Natural killer cell treated with Interleukin-12 subunit alpha and Interleukin-12 subunit beta and Interleukin-15 and Interleukin-18, amount 100 ng/mL, for 72 hours (primary cell): ENCODE measurements at places on chromosomes 3 and 15. TPM values are rescaled to one million over a fixed set of nuclear protein-coding genes. Genes with fewer than 3 reads are reported as not detected.

Gene RFX7
- total RNA-seq, result 28.1 TPM

Gene EPHB3
- total RNA-seq, result not detected

Gene CSTA
- not detected for total RNA-seq

Gene CCDC39
- not detected for total RNA-seq

Gene PROK2
- total RNA-seq, result not detected

Gene CYP1A1
- 4.6 TPM for total RNA-seq

- no peak for DNase-seq
Observed at GRCh38 chr15:31252171-31252785, 74.4 kb upstream of the KLF13 start.

GRCh38 chr15:58490086-58490887 is 58.5 kb downstream of the LIPC start:
- no peak for DNase-seq

DNA sequence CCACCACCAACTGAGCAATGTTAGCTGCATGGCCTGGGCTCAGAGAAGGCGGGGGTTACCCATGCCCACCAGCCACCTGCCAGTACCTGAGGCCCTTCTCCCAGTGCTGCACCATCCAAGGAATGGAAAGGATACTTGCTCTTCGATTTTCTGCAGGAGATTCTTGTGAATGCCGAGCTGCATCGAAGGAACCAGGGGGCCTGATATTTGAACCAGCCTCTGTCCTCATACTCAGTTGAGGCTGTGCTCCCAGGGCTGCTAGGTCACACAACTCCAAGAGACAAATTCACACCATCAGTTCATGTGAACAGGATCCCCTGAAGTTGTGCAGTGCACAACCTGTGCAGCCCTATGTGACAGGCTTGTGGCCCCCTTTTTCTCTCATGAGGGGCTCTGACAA is 18.0 kb downstream of the PLA2G4F start:
- DNase-seq, result no peak

GRCh38 chr3:193743702-193744047 is 150.7 kb downstream of the OPA1 start:
- DNase-seq, result no peak

DNA sequence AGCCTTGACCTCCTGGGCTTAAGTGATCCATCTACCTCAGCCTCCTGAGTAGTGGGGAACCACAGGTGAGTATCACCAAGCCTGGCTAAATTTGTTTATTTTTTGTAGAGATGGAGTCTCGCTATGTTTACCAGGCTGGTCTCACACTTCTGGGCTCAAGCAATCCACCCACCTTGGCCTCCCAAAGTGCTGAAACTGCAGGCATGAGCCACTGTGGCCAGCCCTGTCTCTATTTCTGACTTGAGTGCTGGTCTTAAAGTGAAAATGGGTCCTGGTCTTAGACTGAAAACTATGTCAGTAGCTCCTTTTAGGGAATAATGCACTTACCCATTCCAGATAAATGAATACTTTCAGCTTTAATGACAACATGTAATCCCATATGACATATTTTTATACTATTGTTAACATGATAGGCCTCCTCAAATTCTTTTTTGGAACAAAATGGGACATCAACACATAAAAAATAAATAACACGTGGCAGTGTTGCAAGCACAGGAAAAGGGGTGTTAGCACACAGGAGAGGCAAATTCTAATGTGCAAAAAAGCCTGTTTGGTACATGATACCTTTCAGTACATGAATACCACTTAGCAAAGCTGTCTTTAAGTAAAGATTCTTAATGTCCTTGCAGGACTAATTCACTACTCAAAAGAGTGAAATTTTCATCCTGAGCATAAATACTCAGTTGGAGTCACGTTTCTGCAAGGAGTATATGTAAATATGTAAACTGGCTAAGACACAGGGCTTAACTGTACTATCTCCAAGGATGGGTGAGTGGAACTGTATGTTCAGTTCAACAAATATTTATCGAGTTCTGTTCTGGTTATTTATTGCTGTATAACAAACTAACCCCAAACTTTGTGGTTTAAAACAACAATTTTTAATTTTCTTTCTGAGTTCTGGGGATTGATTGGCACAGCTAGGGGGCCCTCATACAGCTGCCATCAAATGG is 194.7 kb downstream of the NR1D2 start:
- DNase-seq, result no peak

DNA sequence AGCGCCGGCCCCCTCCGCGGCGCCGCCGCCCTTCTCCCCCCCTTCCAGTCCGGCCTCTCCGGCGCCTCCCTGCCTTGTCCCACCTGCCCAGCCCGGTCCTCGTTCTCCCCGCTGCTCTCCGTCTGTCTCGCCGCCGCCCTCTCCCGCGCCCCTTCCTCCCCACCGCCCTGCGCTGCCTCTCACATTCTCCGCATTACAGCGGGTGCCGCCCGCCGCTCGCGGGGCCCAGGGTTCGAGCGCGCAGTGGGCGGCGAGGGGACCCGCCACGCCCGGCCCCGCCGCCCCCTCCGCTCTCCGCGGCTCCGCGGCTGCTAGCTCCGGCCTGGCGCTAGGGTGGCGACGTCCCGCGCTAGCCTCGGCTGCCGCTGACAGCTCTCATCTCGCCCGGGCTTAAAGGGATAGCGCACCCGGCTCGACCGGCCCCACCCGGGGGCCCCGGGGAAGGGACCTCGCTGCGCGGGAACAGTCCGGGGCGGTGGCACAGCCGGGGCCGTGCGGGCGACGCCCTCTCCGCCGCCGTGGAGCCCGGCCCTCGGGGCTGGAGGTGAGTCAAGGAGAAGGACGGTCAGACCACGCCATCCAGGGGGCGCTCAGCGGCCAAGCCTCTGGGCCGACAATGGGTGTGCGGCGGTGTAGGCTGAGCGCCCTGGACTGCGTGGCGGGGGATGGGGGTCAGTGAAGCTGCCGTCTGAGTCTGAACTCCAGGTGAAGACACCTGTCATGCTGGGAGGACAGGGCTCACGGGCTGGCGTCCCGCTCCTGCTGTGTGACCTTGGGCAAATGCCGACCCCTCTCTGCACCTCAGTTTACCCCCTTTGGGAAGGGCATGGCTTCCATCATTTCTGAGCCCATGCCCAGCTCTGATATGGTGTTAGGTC is 187.4 kb upstream of the LINGO1 start:
- no peak for DNase-seq

DNA sequence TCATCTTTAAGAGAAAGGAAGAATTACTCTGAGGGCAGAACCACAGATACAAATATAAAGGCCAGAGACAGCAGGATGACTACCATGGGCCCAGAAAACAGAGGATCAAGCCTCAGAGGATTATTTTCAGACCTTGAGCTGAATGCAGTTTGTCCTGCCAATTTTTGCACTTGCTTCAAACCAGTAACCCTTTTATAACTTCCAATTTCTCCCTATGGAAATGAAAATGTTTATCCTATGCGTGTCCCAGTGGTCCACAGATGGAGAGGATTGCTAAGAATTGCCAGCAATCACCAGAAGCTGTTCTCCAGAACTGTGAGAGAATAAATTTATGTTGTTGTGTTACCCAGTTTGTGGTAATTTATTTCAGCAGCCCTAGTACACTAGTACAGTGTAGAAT is 26.4 kb upstream of the MME start:
- no peak for DNase-seq

DNA sequence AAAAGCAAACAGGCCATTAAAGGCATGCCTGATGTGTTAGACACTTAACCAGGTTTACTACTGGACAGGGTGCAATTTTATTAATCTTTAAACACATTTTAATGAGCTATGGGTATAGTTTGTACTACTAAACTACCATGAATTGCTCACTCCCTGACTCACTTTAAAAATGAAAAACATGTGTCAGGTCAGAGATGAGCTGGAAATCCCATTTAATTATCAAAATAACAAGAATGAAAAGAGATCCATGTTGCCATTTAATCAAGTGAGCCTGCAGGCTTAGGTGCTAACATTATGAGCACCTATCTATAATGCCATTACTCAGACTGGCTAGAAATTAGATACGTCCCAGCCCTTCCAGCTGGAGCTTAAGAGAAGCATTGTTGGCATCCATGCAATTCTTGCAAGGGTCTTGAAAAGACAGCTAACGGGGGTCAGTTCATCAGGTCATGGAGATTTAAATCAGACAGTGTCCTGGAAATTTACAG is 224.4 kb downstream of the THRB start:
- no peak for DNase-seq

DNA sequence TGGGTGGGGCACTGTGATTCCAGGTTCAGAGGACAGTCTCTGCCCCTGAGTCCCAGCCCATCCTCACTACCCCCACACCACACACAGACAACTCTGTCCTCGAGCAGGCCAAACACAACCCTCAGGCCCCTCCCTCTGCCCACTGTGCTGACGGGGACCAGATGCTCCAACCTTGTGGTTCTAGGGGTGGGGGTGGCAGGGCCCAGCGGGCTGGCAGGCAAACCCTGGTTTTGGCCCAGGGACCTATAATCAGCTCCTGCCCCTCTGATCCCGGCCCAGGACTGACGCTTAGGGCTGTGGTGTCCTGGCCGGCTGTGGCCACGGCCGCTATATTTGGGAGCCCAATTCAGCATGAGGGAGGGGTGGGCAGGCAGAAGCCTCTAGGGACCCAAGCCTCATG is 5.0 kb upstream of the MYL3 start:
- DNase-seq, result no peak

- DNase-seq, result no peak
Observed at GRCh38 chr3:65342084-65342683, 654.4 kb upstream of the ADAMTS9 start.

DNA sequence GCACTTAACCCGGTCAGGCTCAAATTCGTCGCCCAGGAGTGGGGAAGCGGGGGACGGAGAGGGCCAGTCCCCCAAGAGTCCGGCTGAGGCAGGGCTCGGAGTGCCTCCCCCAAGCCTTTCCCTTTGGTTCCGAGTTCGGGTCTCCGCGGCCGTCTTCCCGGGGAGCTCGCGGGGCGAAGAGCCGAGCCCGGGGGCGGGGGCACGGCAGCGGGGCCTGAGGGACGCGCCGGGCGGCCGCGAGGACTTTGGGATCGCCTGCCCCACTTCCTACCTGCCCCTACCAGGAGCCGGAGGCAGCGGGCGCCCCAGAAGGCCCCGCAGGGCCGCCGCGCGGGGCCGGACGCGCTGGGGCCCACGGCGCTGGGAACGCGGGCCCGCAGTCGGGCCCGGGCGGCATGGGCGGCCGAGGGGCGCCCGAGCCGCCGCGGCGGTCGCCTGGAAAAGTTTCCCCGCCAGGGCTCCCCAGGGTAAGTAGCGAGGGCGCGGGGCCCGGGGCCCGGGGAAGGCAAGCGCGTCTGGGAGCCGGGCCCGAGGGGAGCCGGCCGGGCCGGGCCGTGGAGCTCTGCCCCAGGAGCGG is 2.8 kb downstream of the FURIN start:
- no peak for DNase-seq

GRCh38 chr3:175646865-175647264 is 787.7 kb downstream of the NAALADL2 start:
- DNase-seq, result no peak

- DNase-seq, result no peak
Observed at GRCh38 chr3:29429055-29429679, 148.3 kb downstream of the RBMS3 start.

DNA sequence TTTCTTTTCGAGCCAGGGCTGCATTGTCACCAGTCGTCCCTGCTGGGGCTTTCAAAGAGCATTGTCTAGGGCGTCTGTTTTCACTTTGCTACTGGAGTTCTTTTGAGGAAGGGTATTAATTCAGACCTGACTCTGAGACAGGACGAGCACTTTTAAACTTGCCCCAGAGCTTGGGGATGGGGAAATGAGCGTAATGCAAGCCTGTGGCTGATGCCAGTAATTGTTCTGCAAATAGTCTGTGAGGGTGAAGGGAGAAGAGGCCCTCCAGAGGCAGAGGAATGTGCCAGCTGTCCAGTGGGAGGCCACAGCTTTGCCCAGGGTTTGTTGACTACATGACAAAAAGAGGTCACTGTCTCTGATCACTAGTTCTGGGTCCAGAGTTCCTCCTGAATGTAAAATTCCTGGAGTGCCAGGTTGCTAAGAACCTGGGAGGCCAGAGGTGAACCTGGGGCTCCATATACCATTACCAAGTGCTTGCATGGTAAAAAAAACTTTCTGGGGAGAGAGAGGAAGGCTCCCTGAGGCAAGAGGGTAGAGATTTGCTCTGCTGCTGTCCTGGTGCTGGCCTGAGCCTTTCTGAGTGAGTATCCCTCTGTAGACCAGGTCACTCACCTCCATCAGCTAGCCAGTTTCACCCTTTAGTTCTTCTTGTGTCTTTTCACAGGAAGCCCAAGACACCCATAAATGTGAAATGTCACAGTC is 14.8 kb downstream of the EEFSEC start:
- no peak for DNase-seq

- DNase-seq, result no peak
Observed at GRCh38 chr3:186189492-186189891, 80.6 kb upstream of the ETV5 start.

DNA sequence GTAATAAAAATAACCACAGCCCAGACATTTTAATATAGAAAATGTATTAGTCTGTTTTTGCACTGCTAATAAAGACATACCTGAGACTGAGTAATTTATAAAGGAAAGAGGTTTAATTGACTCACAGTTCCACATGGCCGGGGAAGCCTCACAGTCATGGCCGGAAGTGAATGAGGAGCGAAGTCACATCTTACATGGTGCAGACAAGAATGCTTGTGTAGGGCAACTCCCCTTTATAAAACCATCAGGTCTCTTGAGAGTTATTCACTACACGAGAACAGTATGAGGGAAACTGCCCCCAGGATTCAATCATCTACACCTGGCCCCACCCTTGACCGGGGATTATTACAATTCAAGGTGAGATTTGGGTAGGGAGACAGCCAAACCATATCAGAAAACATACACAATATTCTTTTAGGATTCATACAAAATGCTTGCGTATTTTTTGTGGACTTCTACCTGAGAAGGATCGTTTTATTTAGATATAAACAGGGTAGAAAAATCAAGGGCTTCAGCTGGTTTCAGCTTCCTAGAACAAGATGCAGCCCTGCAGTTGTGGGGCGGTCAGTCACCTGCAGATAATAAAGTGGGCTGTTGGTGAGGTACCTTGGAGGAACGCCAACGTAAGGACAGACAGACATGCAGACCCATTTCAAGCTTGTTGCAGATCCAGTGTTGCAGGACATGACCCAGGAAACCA is 101.9 kb downstream of the TNIK start:
- DNase-seq, result no peak

DNA sequence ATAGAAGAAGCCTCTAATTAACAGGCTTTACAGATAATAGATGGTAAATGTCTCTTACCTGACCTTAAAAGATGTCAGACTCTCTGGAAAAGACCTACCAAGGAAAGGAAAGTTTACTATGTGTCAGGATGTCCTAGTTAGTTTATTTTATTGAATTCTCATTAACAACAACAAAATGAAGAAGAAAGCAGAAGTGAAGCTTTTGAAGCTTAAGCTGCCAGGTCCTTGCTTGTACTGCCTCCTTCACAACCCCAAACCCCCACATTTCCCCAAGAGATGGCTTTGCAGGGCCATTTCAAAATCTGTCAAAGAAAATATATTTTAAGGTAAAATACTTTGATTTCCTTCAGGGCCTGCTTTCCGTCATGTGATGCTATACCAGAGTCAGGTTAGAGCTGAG is 798.4 kb downstream of the TUSC7 start:
- no peak for DNase-seq

GRCh38 chr3:107740992-107741896 is 218.5 kb downstream of the BBX start:
- DNase-seq, result no peak

GRCh38 chr3:183898028-183898431 is 13.3 kb upstream of the PARL start:
- no peak for DNase-seq
